ENCODE measurements at places on chromosomes 12 and 14.

DNA sequence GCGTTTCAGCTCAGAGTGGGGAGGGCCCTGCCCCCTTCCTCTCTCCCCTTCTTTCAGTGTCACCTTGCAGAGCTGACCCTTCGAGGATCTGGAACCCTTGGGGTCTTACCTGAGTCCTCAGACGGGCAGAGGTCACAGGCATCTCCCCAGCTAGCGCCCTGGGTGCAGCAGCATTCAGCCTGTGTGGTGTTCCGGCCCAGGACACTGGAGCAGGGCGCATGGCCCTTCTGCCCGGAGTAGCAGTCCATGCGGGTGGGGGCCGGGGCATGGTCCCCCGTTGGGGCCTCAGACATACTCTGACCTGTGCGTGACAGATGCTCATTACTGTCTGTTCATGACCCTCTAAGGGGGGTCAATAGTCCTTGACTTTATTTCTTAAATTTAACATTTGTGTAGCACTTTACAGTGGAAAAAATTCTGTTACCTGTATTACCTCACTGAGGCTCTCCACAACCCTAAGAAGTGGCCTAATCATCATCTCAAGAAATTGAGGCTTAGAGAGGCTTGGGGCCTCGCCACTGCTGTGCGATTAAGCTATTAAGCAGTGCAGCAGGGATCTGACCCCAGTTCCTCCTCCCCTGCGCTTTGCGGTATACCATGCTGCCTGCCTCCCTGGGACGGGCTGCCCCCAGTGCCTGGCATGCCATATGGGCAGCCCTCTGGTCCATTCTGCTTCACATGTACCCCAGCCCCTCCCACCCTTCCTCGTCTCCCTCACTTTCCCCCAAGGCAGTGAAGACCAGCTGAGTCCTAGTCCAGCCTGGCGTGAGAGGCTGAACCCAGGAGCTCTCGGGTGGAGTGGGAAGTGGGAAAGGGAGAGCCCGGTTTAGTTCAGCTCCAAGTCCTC lies 11.5 kb downstream of the ISCA2 start:
- DNase-seq: no peak

DNA sequence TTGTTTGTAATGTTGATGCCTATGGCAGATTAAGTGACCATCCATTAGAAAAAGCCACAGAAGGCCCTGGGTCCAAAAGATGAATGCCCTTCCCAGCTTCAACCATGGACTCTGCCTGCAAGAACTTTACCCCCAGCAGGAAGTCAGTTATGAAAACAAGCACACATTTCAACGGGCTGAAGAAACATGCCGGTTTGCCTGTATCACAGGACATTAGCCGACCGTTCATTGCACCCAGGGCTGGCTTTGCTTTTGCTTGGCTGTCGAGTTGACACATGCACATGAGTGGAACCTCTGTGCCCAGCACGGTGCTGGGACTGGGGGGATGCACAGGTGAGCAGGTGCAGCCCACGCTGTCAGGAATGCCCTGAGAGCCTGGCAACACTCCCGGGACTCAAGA lies 1087.0 kb downstream of the BCL11B start:
- DNase-seq: no peak

- DNase-seq: peak; percentile 27
Observed at GRCh38 chr12:15788233-15789219, 662 bp downstream of the EPS8 start.

GRCh38 chr12:96513166-96513565 lies 23.8 kb downstream of the CFAP54 start:
- no peak for DNase-seq

- peak; percentile 82 for DNase-seq
Observed at GRCh38 chr14:89755816-89756215, 198.7 kb downstream of the EFCAB11 start.

DNA sequence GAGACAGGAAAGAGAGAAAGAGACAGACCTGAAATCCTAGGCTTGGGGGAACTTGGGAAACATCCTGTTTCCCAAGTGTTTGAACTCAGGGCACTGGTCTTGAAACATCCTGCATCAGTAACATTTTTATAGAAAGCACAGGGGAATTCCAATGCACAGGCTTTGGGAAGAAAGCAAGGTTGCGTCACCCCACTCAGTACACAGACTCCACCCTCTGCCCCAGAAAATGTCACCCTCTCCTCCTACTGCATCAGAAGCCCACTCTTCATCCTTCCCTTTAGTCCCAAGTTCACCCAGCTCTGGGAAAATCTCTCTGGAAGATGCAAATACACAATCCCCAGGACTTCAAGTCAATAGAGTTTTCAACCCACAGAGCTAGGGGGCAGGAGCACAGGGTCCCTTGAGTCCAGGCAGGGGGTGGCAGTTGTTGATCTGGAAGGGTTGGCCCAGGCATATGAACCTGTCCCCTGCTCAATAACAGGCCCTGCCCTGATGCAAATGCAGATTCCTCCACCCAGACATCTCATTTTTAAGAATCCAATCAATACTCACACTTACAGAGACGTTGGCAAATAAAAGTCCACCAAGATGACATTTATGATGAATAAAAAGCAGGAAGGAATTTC lies 1.7 kb downstream of the RDH16 start:
- DNase-seq: no peak

DNA sequence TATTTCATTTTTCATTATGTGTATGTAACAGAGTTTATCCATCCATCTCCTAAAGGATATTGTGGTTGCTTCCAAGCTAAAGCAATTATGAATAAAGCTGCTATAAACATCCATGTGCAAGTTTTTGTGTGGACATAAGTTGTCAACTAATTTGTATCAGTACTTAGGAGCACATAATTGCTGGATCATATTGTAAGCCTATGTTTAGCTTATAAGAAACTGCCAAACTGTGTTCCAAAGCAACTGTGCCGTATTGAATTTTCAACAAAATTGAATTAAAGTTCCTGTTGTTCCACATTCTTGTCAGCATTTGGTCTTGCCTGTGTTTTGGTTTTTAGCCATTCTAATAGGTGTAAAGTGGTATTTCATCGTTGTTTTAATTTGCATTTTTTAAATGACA lies 416.9 kb downstream of the SLC6A15 start:
- no peak for DNase-seq

- no peak for DNase-seq
Observed at GRCh38 chr12:57638096-57638495, 5.1 kb upstream of the B4GALNT1 start.

- no peak for DNase-seq
Observed at GRCh38 chr12:124883263-124884130, 19.8 kb upstream of the SCARB1 start.

DNA sequence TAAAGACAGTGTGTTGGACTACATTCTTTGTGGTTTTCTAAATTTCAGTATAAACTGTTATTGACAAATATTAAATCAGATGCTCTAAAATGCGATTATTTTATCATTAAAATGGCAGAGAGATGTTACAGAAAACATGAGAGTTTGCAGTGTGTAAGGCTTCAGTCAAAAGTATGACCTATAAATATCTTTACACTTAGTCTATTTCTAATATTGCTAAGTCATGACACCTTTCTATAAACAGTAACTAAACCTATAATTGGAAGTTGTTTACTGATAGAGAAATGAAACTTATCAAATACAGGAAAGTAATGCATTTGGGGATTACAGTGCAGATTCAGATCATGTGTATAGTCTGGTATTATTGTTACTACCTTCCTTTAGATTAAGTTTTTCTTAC lies 68.9 kb upstream of the YARS2 start:
- no peak for DNase-seq
